Stimulated activated CD4-positive, alpha-beta T cell treated with anti-CD3 and anti-CD28 coated beads, Interleukin-12 subunit alpha, Interleukin-12 subunit beta, amount 100 ng/mL, for 48 hours (primary cell): ENCODE measurements at places on chromosomes 1 and 21.
A peak's percentile ranks its signal among the peaks of the same experiment; 100 is the strongest.

DNA sequence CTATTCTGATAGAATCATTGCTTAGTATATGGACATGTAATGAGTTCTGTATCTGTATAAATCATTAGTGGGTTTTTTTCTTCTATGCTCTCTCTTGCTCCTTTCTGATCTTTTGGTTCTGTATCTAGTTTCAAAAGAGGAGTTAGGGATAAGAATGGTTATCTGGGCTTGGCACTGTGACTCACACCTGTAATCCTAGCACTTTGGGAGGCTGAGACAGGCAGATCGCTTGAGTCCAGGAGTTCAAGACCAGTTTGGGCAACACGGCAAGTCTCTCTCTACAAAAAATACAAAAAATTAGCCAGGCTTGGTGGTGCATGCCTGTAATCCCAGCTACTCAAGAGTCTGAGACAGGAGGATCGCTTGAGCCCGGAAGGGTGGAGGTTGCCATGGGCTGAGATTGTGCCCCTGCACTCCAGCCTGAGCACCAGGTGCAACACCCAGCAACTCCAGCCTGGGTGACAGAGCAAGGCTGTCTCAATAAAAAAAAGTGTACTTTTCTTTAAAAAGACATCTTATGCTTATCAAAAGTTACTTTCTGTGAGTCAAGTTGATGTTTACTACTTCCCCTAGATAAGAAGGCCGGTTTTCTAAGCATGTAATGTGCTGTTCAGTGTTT is 27.7 kb upstream of the AXDND1 start:
- DNase-seq, result no peak

DNA sequence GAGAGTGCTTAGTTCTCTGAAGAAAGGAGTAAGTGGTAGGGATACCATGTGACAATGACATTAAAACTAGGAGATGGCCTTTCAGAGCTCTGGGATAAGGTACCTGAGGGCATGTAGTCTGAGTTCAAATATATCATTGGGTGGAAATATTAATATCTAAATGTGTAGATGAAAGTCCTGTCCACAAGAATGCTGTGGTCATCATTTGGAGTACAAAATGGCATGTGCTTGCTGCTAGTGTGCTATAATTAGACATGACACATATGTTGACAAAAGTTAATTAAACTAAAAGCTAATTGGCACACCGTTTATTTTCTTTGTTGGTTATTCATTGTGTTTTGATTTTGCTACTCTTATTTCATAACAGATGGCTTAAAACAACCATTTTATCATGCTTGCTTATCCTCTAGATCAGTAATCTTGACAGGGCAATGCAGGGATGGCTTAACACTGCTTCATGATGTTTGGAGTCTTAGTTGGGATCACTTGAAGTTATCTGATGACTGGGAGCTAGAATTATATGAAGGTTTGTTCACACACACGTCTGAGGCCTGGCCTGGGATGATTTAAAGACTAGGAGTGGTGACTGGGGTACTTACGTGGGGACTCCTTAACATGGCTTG is 31.0 kb downstream of the CC2D1B start:
- DNase-seq, result no peak

DNA sequence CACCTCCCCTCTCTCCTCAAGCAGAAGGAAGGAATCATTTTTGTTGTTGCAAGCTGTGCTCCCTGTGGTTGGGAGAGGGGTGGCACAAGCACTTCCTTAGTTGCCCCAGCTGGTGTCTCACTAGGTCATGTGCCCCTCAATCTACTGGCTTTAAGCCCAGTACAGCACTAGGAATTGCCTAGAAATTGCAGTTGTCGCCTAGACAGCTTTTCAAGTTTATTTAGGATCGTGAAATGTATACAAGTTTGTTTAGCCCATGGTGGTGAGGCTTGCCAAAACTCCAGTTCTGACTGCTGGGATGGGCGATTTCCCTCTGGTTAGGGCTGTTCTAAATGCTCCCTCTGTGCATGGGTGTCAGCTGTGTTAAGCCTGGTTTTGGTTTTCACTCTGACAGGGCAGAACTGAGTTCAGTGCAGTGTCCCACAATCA is 126.8 kb upstream of the ZNF644 start:
- no peak for DNase-seq

DNA sequence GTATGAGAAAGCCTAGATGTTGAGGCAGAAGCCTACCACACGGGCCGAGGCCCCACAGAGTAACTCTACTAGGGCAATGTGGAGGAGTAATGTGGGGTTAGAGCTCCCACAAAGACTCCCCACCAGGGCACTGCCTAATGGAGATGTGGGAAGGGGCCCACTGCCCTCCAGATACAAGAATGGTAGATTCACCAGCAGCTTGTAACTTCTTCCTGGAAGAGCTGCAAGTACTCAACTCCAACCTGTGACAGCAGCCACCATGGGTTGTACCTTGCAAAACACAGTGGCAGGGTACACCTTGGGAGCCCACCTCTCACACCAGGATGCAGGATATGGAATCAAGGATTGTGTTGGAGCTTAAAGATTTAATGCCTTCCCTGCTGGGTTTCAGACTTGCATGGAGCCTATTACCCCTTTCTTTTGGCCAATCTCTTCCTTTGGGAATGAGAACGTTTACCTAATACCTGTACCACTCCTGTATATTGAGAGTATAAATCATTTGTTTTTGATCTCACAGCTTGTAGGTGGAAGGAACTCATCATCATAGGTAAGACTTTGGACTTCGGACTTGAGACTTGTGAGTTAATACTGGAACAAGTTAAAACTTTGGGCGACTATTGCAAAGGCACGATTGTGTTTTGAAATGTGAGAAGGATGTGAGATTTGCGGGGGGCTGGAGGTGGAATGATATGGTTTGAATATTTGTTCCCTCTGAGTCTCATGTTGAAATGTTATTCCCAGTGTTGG is 57.5 kb downstream of the TENT5C start:
- no peak for DNase-seq

DNA sequence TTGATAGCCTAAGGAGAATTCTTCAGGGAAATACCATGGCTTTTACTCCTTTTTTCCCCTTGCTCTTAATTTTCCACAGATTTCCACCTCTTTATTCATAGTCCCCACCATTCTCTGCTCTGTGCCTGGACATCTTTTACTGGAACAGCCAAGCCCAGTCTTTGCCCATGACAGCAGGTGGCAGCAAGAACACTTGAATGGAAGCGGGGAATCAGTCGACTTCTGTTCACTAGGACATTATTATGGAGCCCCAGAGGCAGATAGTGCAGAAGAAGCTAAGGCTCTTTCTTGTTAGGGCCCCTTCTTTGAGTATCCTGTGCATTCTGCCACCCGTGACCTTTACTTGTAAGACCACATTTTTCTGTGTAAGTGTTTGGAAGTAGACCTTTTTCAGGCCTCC is 6.3 kb downstream of the OR14I1 start:
- no peak for DNase-seq

DNA sequence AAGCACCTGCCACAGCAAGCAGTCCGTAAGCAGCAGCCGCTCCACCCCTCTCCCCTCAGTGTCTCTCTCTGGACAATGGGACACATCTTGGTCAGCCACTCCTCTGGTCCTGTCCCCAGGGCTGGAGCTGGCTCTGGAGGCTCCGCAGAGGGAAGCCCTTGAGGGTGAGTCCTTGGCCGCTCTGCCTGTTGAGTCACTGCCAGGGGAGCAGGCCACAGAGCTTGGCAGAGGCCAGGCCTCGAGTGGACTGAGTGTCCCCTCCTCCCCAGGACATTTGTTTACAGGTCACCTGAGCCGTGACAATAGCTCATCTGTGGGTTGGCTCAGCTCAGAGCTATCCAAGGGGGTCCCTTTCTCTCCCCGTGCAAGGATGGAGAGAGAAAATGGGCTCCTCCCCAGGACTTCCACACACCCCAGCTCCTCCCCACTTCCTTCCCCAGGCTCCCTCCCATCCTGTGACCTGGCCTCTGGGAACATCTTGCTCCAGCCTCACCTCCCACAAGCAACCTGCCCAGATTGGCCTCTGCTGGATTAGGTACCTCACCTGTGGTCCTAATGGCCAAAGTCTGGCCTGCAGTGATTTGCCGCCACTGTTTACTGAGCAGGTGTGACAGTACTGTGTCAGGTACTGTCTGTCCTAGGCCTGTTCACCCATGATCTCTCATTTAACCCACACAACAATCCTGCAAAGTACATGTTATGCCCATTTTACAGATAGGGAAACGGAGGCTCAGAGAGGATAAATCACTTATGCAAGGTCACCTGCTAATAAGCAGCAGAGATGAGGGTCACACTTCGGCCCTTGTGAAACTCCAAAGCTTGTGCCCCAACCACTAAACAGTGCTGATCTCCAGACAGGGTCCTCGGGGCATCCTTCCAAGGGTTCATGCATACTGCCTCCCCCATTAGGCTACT is 4.8 kb downstream of the FAM131C start:
- no peak for DNase-seq

- DNase-seq, result peak; percentile 14
Measured at GRCh38 chr1:230270559-230271281, 155.4 kb downstream of the PGBD5 start.

DNA sequence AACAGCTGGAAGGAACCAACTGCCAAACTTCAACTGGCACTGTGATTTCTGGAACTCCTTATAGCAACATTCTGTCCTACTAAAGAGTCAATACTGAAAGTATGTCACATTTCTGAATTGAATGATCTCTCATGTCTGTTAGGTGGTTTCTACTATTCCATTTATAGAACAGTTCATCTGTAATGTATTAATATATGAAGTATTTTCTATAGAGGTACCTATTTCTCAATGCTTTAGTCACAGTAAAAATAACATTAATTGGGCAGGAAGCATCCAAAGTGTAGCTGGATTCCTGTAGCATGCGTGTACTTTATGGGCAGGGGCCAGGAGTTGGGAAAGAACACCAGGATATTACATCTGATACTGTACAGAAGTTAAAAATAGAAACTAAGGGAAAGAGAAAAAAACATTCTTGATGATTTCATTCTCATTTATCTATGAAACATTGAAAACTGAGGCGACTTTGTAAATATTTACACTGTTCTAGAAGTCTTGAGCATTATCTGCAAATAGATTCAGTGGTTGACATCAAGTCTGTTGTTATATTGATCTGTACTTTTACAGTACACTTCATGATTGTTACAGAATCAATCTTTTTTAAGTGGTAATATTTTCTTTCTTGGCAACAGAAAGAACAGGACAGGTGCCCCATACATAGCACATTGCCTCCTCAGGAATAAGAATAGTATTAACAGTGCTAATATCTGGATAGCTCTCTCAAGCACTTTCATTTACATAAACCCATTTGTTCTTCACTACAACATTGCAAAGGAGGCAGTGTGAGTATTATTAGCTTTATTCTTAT is 6.2 kb upstream of the ZNF281 start:
- no peak for DNase-seq

GRCh38 chr1:154661110-154661509 is 53.1 kb upstream of the ADAR start:
- DNase-seq, result no peak

- no peak for DNase-seq
Measured at GRCh38 chr1:153548722-153549688, at the start of gene S100A3. TSS of gene S100A3 (minus strand) at chr1:153549258. CDS start at chr1:153548485, 773 bp downstream.

GRCh38 chr1:206698011-206698410 is 13.3 kb downstream of the MAPKAPK2 start:
- no peak for DNase-seq

DNA sequence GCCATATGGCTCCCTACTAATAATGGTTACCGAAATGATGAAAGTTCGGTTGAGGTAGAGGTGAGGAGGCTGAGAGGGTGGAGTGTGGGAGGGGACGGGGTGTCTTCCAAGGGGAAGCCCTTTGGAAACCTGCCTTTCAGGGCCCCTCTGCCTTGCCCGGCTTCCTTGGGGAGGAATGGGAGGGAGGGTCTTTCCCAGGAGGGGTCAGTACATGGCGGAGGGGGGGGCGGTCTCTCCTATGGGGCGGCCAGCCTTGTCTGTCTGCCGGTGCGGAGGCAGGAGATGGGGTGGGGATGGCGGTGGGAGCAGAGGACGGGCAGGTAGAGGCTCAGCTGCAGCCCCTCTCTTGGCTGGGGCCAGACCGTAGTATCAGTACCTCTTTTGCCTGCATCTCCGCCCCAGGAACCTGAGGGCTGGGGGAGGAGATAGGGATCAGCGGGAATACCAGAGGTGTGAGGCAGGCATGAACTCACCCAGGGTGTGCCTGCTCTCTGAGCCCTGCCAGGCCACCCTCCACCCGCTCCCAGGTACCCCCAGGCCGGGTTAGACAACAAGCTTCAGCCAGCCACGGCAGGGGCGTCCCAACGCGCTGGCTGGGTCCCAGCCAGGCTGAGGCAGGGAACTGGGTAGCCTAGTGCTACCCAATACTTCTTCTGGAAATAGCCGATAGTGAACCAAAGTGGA is 79.4 kb upstream of the POU3F1 start:
- no peak for DNase-seq

DNA sequence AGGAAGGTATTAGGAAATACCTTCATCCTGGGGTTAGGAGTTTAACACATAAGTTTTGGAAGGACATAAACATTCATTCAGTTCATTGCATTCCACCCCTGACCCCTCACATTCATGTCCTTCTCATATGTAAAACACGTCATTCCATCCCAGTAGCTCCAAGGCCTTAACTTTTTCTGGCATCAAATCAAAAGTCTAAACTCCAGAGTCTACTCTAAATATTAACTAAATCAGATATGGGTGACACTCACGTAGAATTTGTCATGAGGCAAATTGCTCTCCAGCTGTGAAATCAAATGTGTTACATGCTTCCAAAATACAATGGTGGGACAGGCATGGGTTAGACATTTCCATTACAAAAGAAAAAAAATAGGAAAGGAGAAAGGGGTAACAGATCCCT is 298.2 kb upstream of the LRRC7 start:
- no peak for DNase-seq

GRCh38 chr1:39204441-39205081 is at the start of gene MACF1:
TSS of gene MACF1 (plus strand) at chr1:39204695. CDS start at chr1:39205023, 328 bp downstream.
- no peak for DNase-seq

DNA sequence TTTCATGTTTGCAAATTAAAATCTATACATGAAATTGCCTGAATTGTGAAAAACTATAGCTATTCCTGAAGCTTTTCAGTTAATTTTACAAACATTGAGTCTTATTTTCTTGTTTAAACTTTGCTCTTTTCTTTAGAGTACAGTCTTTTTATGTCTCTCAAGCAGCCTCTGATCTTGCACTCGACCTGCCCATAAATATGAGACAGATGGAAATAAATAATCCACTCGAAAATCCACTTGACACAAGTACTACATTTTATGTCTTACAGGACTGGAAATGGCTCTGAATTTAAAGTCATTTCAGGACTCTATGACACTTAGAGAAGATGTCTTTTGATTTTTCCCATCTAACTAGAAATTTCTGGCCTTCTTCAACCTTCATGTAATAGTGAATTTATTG is 283.8 kb downstream of the USP25 start:
- no peak for DNase-seq

GRCh38 chr1:960363-961131 is at the start of gene KLHL17:
TSS of gene KLHL17 (plus strand) at chr1:960584. CDS start at chr1:960694, 110 bp downstream.
- peak; percentile 83 for DNase-seq

- DNase-seq, result no peak
Measured at GRCh38 chr1:172746091-172746949, 87.4 kb downstream of the FASLG start.

- no peak for DNase-seq
Measured at GRCh38 chr1:44134071-44134920, 7.1 kb downstream of the KLF18 start.

- DNase-seq, result no peak
Measured at GRCh38 chr21:45381865-45382696, 22.9 kb upstream of the COL18A1 start.
